ENCODE measurements at places on chromosomes 7 and 10.

DNA sequence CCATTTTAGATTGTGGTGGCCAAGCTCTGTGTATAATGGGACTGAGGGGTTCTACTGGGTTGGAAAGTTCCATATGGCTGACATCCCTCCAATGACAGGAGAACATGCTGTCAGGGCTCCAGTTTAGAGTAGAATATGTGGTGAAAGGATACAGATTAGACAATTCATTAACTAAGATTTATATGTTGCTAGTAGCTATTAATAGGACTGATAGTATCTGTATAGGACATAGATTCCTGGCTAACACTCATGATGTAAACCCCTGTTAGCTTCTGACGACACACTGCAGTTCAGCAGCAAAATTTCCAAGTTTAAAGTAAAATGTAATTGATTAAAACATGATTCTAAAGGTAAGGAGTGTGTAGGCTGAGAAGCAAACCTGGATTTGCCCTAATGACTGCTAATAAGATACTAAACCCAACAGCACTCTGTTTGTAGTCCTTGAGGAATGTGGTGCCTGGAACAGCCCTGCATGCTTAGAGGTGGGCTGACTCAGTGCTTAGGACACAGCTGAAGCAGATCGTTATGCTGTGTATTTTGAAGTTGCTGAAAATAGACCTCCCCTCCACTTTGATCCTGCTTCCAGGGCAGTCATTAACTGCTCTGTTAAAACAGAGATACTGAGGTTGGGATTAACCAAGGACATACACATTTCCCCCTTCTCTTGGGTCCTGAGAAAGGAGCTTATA is 1129.6 kb downstream of the SORCS3 start:
- DNase-seq: no peak

DNA sequence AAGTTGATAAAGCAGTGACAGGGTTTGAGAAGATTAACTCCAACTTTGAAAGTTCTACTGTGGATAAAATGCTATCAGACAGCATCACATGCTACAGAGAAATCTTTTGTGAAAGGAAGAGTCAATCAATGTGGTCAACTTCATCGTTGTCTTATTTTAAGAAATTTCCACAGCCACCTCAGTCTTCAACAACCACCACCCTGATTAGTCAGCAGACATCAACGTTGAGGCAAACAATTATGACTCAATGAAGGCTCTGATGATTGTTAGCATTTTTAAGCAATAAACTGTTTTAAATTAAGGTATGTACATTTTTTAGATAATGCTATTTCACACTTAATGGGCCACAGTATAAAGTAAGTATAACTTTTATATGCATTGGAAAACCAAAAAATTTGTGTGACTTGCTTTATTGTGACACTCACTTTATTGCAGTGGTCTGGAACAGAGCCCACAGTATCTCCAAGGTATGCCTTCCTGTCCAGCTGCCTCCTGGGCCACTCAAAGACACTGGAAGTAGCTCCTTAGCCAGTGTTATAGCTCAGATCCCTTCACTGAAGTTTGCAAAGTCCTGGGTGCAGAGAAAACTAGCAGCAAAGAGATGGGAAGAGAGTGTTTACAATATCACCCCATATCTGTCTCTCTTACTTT is 293.1 kb downstream of the ARHGAP12 start:
- DNase-seq: no peak

GRCh38 chr10:64508029-64508661 is 986.9 kb downstream of the REEP3 start:
- DNase-seq: no peak

- no peak for DNase-seq
These were observed 62.6 kb downstream of the CUL2 start for GRCh38 chr10:35027567-35027966.

- no peak for DNase-seq
These were observed 5.4 kb upstream of the PTF1A start for GRCh38 chr10:23186697-23187096.

- DNase-seq: no peak
These were observed 162.9 kb downstream of the ZNF33B start for GRCh38 chr10:42475168-42476098.

- no peak for DNase-seq
These were observed 223.0 kb downstream of the AHR start for GRCh38 chr7:17521437-17521836.

- no peak for DNase-seq
These were observed 1.5 kb downstream of the GNB2 start for GRCh38 chr7:100675105-100675451.

GRCh38 chr10:116674901-116675423 is 54.2 kb downstream of the PNLIPRP2 start:
- no peak for DNase-seq

GRCh38 chr10:48490946-48491345 is 113.9 kb downstream of the ARHGAP22 start:
- no peak for DNase-seq

- DNase-seq: no peak
These were observed 195.9 kb downstream of the HGF start for GRCh38 chr7:81573932-81574331.

GRCh38 chr10:29471544-29471859 is 163.3 kb downstream of the SVIL start:
- no peak for DNase-seq

DNA sequence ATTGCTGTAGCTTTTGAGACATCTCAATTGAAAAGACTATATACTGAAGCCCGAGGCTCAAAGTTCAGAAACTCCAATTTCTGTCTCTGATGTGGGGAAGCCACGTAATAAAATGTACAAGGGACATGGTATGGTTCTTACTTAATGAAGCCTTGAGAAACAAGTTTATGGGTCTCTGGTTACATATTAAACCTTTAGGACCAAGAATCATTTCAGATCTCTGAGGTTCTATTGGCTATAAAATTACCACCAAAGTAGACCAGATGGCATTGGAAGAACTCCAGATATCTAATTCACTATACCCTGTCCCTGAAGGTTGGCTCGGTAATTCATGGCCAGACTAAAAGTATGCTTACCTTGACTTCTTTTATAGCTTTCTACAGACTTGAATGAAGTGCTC is 23.7 kb downstream of the STAMBPL1 start:
- DNase-seq: no peak

DNA sequence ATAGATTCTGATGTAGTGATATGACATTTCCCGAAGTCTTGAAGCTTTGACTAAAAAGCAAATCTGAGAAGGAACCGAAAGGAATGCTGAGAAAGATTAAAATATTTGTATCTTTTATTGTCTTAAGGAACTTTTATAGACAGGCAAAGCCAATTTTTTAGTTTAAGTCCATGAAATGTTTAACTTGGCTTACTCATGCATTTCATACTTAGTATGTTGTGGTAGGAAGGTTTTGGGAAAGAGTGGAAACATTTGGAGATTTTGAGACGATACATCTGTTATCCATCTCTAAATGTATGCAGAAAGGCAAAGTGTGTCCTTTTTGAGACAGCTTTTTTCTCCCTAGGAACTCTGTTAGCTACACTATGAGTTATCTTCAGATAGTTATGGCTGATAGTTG is 10.1 kb downstream of the TBC1D12 start:
- no peak for DNase-seq

DNA sequence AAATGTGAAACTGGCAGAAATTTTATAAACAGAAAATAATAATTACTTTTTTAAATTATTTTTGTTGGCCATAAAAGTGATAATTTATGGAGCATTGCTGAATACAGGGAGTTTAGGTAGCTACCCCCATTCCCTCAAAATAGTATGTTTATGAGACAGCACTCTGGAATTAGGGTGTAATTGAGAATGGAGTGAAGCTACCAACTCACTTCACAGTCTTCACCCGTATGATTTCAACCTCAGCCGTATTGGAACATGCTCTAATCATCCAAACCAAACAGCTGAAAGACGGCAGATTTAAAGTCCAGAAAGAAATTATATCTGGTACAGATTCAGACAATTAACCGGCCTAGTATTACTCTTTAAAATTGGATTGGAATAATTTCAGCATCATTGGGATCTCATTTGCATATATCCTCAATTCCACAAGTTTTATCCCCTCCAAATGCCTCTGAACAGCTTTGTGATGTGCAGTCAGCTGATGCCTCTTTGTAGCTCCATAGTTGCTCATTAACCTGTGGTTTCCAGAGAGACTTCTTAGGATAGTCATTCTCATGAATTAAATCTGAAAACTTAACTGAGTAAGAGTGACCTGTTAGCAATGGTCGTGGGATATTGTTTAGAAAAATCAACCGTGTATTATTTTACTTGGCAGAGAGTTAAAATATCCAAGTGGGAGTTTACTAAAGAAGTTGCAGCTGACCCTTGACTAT is 59.1 kb upstream of the GJD4 start:
- no peak for DNase-seq

GRCh38 chr10:77431209-77431611 is 206.4 kb downstream of the KCNMA1 start:
- DNase-seq: no peak

All from CD4-positive, alpha-beta T cell treated with Interleukin-2 at 100 ng/mL for 4 hours (primary cell).